ENCODE measurements at places on chromosomes 2 and 18.

- DNase-seq, result no peak
Observed at GRCh38 chr2:118925476-118925875, 16.5 kb upstream of the MARCO start.

- no peak for DNase-seq
Observed at GRCh38 chr18:73653251-73653650, 494.4 kb downstream of the FBXO15 start.

- DNase-seq, result no peak
Observed at GRCh38 chr2:149049142-149049541, 10.6 kb downstream of the LYPD6B start.

DNA sequence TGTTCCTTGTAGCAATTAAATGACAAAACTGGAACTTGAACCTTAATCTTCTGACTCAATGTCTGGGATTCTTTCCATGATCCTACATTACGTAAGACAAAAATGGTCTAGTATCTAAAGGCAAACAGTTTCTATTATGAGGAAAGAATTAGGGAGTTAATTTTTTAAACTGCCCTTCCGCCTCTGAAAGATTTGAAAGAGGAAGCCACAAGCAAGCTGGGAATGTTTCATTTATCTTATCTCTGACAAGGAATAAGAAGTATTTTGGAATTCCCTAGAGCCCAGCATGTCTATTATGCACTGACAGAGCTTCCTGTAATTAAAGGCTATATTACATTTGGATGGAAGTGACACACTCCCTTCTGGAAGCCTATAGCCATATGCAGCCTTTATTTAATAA lies 558.8 kb upstream of the CDH2 start:
- DNase-seq, result no peak

DNA sequence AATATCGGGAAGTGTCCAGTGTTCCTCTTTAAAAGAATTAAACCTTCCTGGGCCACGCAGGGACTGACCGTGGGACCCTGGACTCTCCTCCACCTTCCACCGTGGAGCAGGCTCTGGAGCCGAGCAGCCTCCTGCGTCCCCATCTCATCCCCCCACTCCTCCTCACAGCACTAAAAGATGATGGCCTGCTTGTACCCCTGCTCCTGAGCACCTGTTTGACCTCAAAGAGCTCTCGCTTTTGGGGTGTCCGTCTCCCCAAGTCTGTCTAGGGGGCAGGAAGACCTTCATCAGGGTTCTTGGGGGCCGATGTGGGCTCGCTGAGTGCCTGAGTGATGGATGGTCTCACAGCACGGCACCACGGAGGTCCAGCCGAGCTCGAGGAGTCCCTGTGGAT lies 1.2 kb upstream of the SDC1 start:
- no peak for DNase-seq

GRCh38 chr18:23283916-23284430 lies 148.7 kb downstream of the CABLES1 start:
- DNase-seq, result no peak

GRCh38 chr2:10242998-10243925 lies 59.4 kb upstream of the HPCAL1 start:
- no peak for DNase-seq

GRCh38 chr2:108267101-108267500 lies 21.6 kb upstream of the SULT1C2 start:
- no peak for DNase-seq

DNA sequence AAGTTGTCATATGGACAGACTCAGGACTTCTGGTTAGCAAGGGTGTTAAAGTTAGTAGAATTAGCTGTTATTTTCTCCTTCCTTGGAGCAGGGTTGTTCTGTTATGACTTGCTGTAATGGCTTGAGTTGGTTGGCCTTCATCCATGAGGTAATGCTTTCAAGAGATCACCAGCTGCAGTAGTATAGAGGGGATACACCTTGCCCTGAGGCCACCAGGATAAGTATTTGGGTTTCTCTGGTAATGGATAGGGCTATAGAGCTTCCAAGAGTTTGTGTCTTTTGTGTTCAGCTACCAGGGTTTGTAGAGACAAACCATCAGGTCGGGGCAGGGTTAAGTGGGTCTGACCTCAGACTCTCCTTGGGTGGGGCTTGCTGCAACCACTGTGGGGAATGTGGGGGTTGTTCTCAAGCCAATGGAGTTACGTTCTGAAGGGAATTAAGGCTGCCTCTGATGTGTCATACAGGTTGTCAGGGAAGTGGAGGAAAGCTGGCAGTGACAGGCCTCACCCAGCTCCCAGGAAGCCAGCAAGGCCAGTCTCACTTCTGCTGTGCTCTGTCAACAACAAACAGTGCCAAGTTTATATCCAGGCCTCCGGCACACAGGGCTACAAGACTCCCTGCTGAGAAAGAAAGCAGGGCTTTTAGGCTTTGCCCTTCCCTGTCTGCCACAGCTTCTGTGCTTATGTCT lies 356.6 kb downstream of the SPAG16 start:
- DNase-seq, result no peak

DNA sequence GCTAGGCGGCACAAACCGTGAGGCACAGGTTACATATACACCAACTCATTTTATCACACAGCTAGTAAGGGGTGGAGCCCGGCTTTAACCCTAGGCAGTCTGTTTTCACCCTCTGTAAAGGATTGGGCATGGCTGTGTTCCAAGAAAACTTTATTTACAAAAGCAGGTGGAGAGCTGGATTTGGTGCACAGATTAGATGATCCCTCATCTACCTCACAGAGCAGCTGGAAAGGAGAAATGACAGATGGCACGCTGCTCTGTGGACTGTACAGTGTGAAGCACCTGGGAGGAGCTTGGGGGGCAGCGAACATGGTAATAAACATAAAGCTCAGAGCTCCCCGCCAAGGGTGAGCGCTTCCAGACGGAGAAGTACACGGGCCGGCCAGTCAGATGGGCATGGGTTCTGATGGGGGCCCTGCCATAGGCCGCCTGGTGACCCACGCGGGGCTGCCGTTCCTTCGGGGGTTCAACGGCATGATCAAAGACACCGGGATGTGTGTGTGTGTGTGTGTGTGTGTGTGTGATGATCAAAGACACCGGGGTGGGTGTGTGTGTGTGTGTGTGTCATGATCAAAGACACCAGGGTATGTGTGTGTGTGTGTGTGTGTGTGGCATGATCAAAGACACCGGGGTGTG lies 862 bp upstream of the TMEM177 start:
- peak; percentile 33 for DNase-seq

DNA sequence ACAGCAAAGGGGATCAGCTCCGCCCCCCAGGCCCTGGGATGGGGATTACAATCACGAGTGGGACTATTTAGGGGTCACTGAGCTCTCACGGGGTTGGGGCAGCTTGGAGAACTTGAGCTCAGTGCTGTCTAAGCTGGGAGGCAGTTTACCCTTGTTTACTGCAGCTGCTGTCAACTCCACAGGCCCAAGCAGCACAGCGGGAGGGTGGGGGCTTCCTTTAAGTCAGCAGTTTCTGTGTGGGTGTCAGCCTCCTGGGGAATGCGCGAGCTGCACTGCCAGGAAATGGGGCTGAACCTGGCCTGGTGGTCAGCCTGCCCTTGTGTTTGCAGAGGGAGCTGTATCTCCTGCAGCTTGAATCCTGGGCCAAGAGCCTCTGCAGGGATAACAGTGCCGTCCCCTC lies 29.8 kb downstream of the TOGARAM2 start:
- DNase-seq, result no peak

GRCh38 chr2:121200011-121200347 lies 85.0 kb downstream of the TFCP2L1 start:
- DNase-seq, result no peak

- DNase-seq, result no peak
Observed at GRCh38 chr2:137096187-137096586, 330.8 kb downstream of the THSD7B start.

DNA sequence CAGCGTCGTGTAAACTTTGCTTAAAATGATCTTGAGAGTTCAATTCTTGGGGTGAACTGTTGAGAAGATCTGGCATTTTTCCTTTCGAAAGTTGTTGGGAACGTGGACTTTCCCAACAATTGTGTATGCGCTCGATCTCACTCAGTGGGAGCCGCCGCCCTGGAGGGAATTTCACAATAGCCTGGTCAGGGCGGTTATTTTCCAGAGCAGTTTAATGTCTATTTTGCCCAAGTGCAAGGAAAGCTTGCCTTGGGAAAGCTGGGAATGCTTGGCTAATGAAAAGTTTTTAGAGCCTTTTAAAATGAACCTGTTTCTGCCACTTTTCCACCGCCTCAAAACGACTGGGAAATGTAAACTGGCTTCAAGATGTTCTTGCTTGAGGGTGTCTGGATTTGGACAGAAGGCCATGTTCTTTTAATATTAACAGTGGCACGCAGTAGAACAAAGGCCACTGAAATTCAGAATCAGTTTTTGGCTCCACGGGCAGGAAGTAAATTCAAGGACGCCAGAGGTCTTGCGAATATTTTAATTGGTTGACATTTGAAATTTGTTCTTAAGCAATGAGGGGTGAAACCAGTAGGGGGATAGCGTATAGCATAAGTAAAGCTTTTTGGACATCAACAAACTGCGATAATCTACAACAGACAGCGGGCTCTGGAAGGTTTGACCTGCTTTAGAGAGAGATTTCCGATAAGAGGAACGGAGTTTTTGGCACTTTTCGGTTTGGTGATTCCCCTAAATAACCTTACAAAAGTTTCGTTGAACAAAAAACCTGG lies 1.2 kb downstream of the CFLAR start:
- peak; percentile 48 for DNase-seq

GRCh38 chr18:12703664-12704063 lies 822 bp downstream of the PSMG2 start:
- no peak for DNase-seq

DNA sequence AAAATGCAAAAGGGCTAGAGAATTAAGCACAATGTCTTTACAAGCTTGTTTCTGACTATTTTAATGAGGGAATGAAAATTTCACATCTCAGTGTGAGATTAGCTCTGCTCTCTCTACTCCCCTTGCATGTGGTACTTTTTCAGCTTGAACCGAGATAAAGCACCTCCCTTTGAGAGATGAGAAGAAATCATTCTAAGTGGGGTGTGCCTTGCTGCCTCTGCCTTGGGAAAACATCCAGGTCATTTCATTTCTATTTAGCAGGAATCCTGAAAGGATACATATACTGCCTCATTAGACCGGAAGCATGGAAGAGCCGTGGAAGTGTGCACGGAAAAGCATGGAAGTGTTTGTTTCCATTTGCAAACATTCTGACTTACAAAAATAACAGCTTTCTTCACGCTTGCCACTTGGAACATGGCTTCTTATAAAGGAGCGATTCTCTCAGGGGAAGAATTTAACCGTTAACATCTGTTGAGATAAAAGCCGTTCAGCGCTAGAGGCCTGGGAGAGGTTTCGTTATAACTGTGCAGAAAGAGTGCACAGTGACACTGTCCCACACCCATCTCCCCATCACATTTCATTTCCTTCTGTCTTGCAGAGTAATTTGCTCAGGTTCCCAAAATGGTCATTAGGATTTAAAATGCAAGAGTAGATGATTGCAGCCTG lies 16.7 kb downstream of the NOSTRIN start:
- no peak for DNase-seq

DNA sequence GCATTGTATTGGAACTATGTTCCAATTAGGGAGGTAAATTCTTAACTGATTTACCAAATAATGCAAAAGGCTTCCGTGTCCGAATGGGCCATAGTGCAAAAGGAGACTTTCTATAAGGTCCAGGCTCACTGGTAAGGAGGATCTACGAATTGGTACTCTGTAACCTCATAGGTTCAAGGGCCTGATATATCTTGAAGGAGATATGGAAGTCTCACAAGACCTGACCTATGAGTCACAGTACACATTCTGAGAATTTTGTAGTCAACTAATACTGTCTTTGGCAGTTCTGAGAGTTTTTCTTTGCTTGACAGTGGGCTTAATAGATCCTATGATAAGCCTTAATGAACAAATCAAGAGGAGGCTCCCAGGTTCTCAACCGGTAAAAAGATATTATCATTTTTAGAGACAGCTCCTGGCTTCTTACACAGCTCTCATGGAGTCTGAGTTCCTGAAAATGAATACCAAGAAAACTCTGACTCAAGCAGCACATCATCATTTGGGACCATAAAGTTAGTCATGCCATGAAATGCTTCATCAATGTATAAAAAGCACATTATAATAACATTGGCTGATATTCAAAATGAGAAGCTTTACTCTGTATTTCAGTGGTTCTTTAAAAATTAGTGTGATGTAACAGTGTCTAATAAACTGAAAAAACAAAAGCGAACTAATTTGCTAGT lies 1275.2 kb upstream of the CRIM1 start:
- DNase-seq, result no peak

GRCh38 chr2:151570191-151570590 lies 160.5 kb downstream of the RIF1 start:
- DNase-seq, result no peak

DNA sequence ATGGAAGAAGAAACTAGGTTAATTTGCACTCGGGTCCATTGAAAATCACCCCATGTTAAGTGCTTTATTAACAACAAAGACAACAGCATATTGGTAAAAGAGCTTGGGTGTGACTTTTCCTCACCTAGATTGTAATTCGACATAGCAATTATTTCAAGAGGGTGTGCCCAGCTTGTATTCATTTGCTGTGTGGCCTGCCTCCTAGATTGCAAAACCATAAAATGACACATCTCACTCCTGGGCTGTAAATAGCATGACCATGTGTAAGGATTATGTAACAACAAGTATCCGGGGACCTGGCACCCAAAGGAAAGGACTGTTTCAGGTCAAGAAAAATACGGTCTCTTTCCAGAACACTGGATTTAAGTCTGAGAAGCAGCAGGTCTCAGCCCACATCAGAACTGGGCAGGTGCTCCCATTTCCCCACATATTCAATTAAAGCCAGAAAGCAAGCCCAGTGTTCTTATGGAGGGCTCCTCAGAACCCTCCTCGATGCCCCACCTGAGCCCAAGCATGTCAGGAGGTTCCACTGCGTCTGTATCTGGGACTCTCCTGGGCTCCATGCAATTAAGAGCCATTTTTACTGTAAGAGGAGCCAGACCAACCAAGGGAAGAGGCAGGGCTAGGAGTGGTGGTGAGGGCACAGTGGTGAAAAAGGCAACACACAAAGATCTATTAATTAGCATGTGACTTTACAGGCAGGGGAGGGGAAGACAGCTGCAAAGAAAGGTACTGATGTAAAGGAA lies 39.2 kb downstream of the MREG start:
- no peak for DNase-seq

GRCh38 chr2:31227711-31228125 lies 6.2 kb upstream of the EHD3 start:
- DNase-seq, result no peak

- DNase-seq, result no peak
Observed at GRCh38 chr2:10909996-10910341, 1.8 kb upstream of the KCNF1 start.

GRCh38 chr2:7242189-7242867 lies 325.1 kb downstream of the RNF144A start:
- DNase-seq, result no peak

Measured in NCI-H526 treated with DMSO at 0.1 percent for 48 hours (cell line).